ENCODE measurements at places on chromosomes 1 and 21.

DNA sequence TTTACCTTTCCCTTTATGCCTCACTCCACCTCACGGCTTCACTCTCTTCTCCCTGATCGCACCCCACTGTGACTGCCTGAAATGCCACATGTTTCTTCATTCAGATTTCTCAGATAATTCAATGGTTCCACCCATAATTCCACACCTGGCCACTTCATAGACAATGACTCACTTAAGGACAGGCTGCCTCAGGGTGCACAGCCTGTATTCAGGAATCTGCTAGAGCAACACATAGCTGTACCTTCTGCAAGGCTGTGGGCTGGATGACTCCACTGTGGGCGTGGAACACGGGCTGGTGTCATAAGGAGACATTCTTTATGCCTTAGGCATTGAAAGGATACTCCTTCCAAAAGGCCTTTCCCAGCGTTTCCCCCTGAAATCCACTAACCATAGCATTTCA is 36.1 kb downstream of the L1TD1 start:
- DNase-seq = no peak

DNA sequence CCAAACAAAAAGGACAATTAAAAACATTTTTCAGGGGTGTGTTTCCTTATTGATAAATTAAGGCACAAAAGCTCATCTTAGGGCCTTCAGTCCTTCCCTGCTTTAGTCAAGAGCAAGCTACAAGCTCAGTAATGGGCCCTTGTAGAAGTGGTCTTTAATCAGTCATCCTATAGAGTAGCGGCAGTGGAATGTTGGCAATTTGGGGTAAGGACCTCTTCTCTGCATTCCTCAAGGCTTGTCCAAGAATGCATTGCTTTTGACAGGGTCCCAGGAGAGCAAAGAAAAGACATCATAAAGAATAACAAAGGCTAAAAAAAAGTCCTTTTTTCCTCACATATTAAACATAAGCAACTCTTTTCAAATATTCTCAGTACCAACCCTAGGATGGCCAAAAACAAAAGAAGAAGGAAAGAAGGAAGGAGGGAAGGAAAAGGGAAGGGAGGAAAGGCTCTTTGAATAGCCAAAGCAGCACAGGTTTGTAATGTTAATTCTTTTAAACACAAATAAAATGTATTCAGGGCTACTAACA is 27.3 kb upstream of the CAMK1G start:
- DNase-seq = no peak

- no peak for DNase-seq
These were observed 725 bp downstream of the CR1L start for GRCh38 chr1:207645635-207646081.

GRCh38 chr1:212495766-212496494 is 63.2 kb downstream of the NENF start:
- DNase-seq = no peak

GRCh38 chr1:15206418-15207030 is 40.5 kb upstream of the FHAD1 start:
- DNase-seq = no peak

DNA sequence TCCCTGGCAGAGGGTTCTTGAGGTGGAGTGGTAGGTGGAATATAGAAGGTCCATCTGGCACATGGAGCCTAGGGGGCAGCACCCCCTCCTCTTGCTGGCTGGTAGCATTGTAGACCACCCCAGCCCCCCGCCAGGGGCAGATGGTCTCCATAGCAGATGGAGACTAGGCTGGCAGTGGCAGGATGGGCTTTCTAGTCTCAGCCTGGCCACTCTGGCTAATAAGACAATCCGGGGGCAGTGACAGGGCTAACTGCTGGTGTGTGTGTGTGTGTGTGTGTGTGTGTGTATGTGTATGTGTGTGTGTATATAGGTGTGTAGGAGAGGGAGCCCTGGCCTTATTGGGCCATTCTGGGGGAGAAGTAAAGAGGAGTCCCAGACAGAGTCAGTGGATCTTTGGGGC is 16.1 kb downstream of the UTP11 start:
- DNase-seq = no peak

DNA sequence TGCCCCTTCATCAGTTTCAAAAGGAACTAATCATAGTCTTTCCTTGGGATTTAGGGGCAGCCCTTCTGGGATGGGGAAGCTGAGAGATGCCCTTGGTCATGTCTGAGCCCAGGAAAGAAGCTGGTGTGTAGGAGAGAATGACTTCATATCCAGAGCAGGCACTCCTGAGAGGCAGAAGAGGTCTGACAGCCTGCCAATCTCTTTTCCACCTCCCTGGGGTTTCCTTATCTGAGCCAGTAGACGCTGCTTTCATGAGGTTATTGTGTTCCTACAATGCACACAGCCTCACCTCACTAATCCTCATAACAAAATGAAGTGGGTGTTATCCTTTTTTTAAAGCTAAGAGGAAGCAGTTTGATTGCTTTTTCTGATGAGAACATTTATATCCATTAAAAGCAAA is 14.1 kb downstream of the ROR1 start:
- no peak for DNase-seq
